Chondrocyte (in vitro differentiated cells): ENCODE measurements at places on chromosomes 1 and 21.

GRCh38 chr1:58573138-58573537 lies 3.9 kb downstream of the TACSTD2 start:
- DNase-seq: no peak

GRCh38 chr1:243982447-243983018 lies 68.5 kb upstream of the ZBTB18 start:
- no peak for DNase-seq

- DNase-seq: no peak
These were observed 35.5 kb upstream of the PRDM2 start for GRCh38 chr1:13664451-13664850.

GRCh38 chr1:75135573-75136194 lies 1.5 kb downstream of the LHX8 start:
- no peak for DNase-seq
